ENCODE measurements at places on chromosomes 7 and 10.

- H3K4me3 ChIP-seq: no peak overlapping the region
- no peaks in the 10 kb centered on the region for H3K36me3 ChIP-seq
- no peak overlapping the region for H3K27ac ChIP-seq
Observed at GRCh38 chr10:9922126-9922870, 1095.4 kb upstream of the CELF2 start.

- no peaks in the 10 kb centered on the region for H3K36me3 ChIP-seq
- no peak for DNase-seq
- no peak overlapping the region for H3K27ac ChIP-seq
- peaks cover 8% of the 10 kb centered on the region for H3K27me3 ChIP-seq
Observed at GRCh38 chr7:151187409-151188251, 580 bp upstream of the ASB10 start.

- peaks cover 16% of the 10 kb centered on the region for H3K27me3 ChIP-seq
- H3K4me1 ChIP-seq: peaks cover 8% of the 10 kb centered on the region
- H3K4me3 ChIP-seq: no peak overlapping the region
- DNase-seq: no peak
- H3K27ac ChIP-seq: no peak overlapping the region
Observed at GRCh38 chr10:101071267-101071884, 9.6 kb downstream of the KAZALD1 start.

DNA sequence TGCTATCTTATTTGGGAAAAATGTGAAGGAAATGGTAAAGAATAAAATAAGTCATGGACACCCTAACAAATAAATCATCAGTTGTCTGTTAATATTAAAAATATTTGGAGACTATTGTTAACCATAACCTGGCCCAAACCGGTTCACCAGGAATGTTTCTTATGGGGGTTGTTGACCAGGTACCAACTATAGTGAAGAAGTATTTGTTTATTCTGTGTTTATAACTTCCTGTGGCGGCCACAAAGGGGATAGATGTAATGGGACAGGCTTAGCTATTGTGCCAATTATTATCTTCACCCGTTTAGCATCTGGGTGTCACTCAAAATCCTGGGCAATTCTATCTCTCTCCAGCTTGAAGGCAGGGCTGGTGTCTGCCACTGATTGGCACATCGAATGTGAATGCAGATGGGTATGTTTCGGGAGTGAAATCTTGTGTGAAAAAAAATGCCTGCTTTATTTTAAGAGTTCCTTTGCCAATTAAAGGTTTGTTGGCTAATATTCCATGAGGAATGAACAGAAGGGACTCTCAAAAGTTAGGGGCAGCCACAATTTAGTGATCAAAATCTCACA is 500.9 kb downstream of the ARL4A start:
- no peak for DNase-seq
- no peak overlapping the region for H3K4me3 ChIP-seq
- H3K27me3 ChIP-seq: no peaks in the 10 kb centered on the region
- H3K27ac ChIP-seq: no peak overlapping the region
- no peaks in the 10 kb centered on the region for H3K4me1 ChIP-seq

DNA sequence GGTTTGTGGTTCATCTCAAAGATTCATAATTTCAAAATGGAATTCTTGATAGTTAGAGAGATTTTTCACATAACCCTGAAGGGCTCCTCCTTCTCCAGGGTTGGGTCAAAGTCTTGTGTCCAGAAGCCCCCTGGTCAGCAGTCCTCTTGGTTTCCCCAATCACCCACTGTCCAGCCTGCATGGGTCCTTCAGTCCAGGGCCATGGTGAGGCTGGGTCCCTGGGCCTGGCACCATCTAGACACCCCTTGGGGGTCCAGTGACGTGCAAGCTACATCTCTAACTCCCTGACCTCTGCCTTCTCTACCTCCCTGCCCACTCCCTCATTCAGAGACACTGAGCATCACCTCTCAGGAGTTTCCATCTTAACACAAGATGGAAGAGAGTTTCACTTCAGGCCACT is 26.1 kb downstream of the ANXA8 start:
- H3K4me1 ChIP-seq: no peaks in the 10 kb centered on the region
- no peak overlapping the region for H3K27ac ChIP-seq
- no peak overlapping the region for H3K4me3 ChIP-seq
- no peaks in the 10 kb centered on the region for H3K36me3 ChIP-seq
- DNase-seq: no peak
- H3K27me3 ChIP-seq: peaks cover 3% of the 10 kb centered on the region

DNA sequence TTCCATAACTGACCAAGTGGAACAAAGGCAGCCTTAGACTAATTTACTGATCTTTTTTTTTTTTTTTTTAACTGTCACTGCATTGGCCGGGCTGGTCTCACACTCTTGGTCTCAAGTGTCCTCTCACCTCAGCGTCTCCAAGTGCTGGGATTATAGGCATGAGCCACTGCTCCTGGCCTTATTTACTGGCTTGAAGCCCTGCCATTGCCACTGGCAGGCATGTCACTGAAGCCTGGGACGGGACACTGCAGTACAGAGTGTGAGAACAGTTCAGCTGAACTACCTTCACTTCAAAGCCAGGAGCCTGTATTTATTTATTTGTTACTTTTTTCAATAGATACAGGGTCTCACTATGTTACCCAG is 15.4 kb upstream of the ARHGAP12 start:
- H3K27me3 ChIP-seq: no peaks in the 10 kb centered on the region
- no peak for DNase-seq
- H3K27ac ChIP-seq: no peak overlapping the region
- H3K4me3 ChIP-seq: no peak overlapping the region
- H3K36me3 ChIP-seq: no peaks in the 10 kb centered on the region

GRCh38 chr10:130432271-130432670 is 296.1 kb downstream of the GLRX3 start:
- H3K4me1 ChIP-seq: no peaks in the 10 kb centered on the region
- no peaks in the 10 kb centered on the region for H3K27me3 ChIP-seq
- no peak overlapping the region for H3K27ac ChIP-seq
- no peaks in the 10 kb centered on the region for H3K36me3 ChIP-seq
- H3K4me3 ChIP-seq: no peak overlapping the region

DNA sequence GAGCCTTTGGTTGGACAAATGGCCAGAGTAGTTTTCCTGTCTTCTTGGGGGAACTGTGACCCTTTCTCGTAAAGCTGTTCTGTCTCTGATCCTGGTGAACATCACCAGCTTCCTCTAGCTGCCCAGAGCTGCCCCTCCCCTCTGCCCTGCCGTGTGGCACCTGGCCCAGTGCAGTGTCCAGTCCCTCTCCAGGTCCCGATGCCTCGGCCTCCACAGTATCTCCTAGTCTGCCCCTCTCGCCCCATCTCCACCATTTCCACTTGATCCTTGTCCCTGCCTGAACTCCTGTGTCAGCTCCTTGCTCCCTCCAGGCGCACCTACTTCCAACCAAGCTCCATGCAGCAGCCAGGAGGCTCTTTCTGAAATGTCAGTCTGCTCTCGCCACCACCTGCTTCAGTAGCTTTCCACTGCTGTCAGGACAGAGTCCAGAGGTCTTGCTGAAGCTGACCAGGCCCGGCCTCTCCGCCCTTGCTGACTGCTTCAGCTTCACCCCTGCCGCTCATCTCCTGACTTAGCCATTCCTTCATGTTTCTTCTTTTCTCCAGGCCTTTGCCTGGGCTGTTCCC is 133.6 kb downstream of the GRK5 start:
- no peaks in the 10 kb centered on the region for H3K27me3 ChIP-seq
- H3K4me1 ChIP-seq: no peaks in the 10 kb centered on the region
- H3K4me3 ChIP-seq: no peak overlapping the region
- H3K36me3 ChIP-seq: no peaks in the 10 kb centered on the region
- no peak overlapping the region for H3K27ac ChIP-seq

- peak; percentile 19 for DNase-seq
- peaks cover 45% of the 10 kb centered on the region for H3K36me3 ChIP-seq
- H3K4me1 ChIP-seq: peaks cover 23% of the 10 kb centered on the region
- peak overlapping the region; percentile 90 for H3K27ac ChIP-seq
Observed at GRCh38 chr7:75879771-75880184, 944 bp downstream of the RHBDD2 start.

GRCh38 chr10:112695539-112695938 is 248.5 kb downstream of the VTI1A start:
- no peaks in the 10 kb centered on the region for H3K27me3 ChIP-seq
- DNase-seq: no peak

GRCh38 chr10:130127364-130128061 is 8.7 kb upstream of the GLRX3 start:
- H3K4me3 ChIP-seq: no peak overlapping the region
- H3K27me3 ChIP-seq: no peaks in the 10 kb centered on the region
- 0 out of 2 replicates have a peak overlapping the region, but pooled peaks have one; percentile 44 for H3K27ac ChIP-seq
- H3K36me3 ChIP-seq: no peaks in the 10 kb centered on the region

GRCh38 chr10:26628395-26628794 is 69.1 kb upstream of the PDSS1 start:
- H3K36me3 ChIP-seq: no peaks in the 10 kb centered on the region
- no peak overlapping the region for H3K27ac ChIP-seq
- no peaks in the 10 kb centered on the region for H3K4me1 ChIP-seq
- no peak for DNase-seq

- H3K27me3 ChIP-seq: no peaks in the 10 kb centered on the region
- no peaks in the 10 kb centered on the region for H3K36me3 ChIP-seq
- DNase-seq: no peak
- H3K4me1 ChIP-seq: no peaks in the 10 kb centered on the region
- H3K27ac ChIP-seq: no peak overlapping the region
Observed at GRCh38 chr7:157900556-157900955, 563.8 kb downstream of the DNAJB6 start.

GRCh38 chr10:45660876-45661411 is 11.6 kb downstream of the ZFAND4 start:
- no peak overlapping the region for H3K27ac ChIP-seq
- no peak overlapping the region for H3K4me3 ChIP-seq
- no peaks in the 10 kb centered on the region for H3K27me3 ChIP-seq
- no peaks in the 10 kb centered on the region for H3K4me1 ChIP-seq

GRCh38 chr7:137774793-137775201 is 72.0 kb downstream of the DGKI start:
- H3K4me3 ChIP-seq: no peak overlapping the region
- DNase-seq: no peak
- no peaks in the 10 kb centered on the region for H3K4me1 ChIP-seq
- no peaks in the 10 kb centered on the region for H3K36me3 ChIP-seq
- H3K27ac ChIP-seq: no peak overlapping the region

DNA sequence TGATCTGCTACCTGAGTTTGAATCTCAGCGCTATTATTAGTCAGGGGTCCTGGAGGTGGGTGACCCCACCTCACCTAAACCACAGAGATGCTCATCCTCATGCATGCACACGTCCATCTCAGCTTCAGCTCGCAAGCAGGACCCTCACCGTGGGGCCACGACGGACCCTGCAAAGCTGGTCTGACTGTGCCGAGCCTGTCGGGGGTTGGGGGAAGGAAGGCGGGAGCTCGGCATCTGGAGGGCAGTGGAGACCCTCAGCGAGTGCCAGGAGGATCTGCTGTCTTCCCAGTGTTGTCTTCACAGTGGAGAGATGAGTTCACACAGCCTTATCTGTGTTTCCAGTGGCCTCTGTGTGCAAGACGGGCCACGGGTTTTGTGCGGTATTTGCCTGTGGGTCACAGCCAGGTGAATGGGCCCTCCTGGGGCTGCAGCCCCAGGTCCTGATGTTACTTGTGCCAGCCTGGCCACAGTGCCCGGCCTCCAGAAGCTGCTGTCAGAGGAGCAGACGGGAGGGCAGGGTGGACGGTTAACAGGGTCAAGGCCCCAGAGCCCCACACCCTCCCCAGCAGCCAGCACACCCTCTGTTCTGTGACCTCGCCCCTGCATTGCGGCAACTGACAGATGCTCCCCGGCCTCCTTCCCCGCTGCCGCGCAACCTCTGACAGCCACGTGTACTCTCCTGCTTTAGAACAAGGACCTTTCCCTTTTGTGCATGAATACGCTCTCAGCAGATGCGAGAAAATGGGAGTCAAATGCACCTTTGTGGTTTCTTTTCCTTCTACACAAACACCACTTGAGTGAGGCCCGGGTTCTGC is 528.8 kb downstream of the DNAJB6 start:
- no peak overlapping the region for H3K4me3 ChIP-seq
- H3K4me1 ChIP-seq: no peaks in the 10 kb centered on the region
- DNase-seq: no peak
- H3K36me3 ChIP-seq: no peaks in the 10 kb centered on the region
- no peak overlapping the region for H3K27ac ChIP-seq

DNA sequence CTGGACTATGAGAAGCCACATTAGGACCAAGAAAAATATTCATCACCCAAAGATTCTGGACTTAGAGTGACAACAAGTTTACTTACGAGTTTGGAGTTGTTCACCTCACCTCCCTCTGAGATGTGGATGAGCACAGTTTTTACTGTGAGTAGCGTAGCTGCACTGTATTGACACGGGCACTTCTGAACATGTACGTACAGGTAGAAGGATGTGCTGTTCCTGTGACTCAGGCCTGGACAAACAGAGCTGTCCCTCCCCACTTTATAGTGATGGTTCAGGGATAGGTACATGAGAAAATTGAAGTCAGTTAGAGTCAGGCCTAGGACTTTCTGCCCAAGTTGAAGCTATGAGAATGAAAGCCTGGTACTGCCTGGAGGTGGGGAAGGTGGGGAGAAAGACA is 80.9 kb upstream of the DYNC1I1 start:
- no peaks in the 10 kb centered on the region for H3K36me3 ChIP-seq
- peaks cover 10% of the 10 kb centered on the region for H3K4me1 ChIP-seq
- H3K27ac ChIP-seq: no peak overlapping the region
- H3K27me3 ChIP-seq: peaks cover 13% of the 10 kb centered on the region

GRCh38 chr7:97013134-97013844 is 7.9 kb downstream of the DLX6 start:
- no peak overlapping the region for H3K27ac ChIP-seq
- H3K4me3 ChIP-seq: no peak overlapping the region
- no peaks in the 10 kb centered on the region for H3K36me3 ChIP-seq
- H3K27me3 ChIP-seq: peaks cover 5% of the 10 kb centered on the region

DNA sequence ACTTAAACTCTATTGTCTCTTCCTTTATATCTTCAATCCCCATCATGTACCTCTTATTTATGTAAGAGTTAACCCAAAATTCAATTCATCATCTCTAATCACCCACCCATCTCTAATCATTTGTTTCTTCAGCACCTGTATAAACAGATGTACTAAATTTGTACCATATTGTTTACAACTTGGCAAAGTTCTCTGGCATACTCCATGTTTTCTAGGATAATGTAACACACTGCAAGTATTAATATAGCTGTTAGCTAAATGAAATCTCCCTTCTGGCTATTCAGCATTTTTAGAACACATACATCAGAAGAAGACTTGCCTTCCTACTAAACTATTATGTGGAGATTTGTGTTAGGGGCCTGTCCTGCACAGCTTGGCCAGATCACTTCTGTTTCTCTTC is 33.1 kb downstream of the MALSU1 start:
- no peak overlapping the region for H3K27ac ChIP-seq
- H3K27me3 ChIP-seq: no peaks in the 10 kb centered on the region
- H3K4me1 ChIP-seq: no peaks in the 10 kb centered on the region
- no peak for DNase-seq

DNA sequence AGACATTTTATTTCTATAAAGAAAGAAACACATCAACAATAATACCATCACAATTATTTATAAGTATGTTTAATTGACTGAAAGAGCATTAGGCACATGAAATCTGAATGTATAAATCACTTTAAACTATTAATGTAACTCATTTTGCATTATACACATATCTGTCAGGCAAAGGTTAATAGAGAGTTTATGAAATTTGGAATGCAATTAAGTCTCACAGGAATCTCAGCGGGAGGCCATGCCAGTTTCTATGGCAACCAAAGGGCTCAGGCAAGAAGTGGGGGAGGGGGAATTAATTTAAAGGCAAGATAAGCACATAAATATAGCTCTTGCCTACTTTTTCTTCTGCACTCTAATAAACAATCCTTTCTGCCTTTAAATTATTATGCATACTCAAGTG is 152.6 kb downstream of the SLC16A9 start:
- no peaks in the 10 kb centered on the region for H3K36me3 ChIP-seq
- no peaks in the 10 kb centered on the region for H3K27me3 ChIP-seq
- H3K4me1 ChIP-seq: no peaks in the 10 kb centered on the region
- DNase-seq: no peak
- H3K27ac ChIP-seq: no peak overlapping the region
- H3K4me3 ChIP-seq: no peak overlapping the region
